KG1 (cell line): ENCODE measurements at places on chromosomes 2 and 18.

DNA sequence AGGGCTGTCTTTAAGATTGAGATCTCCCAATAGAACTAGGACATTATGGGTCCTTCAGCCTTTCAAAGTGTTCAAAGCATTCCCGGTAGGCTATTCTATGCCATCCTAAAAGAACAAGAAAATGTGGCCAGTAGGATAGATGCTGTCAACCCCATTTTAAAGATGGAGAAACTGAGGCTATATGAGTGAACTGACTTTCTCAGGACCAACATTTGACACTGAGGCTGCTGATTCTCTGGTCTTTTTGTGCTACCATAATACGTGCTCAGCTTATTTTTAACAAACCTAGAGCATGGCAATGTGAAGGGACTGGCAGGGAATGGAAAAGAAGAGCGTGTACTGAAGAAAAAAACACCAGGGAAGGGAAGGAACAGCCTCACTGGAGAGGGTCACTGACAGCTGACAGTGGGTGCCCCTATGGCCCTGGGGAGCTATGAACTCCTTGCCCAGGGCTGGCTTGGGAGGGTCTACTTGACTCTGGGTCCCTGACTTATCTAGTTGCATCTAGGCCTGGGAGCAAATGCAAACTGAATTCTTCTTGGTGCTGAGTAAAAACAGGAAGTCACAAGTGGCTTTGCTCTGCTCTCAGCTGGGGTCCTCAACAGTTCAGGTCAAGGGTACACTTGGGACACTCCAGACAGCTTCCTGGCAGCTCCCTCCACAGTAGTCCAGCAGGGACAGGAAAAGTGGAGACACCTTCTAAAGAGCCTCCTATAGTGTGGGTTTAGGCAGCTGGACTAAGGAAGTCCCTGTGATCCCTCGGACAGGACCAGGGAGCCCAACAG lies 2.3 kb downstream of the CYRIA start:
- DNase-seq, result no peak

DNA sequence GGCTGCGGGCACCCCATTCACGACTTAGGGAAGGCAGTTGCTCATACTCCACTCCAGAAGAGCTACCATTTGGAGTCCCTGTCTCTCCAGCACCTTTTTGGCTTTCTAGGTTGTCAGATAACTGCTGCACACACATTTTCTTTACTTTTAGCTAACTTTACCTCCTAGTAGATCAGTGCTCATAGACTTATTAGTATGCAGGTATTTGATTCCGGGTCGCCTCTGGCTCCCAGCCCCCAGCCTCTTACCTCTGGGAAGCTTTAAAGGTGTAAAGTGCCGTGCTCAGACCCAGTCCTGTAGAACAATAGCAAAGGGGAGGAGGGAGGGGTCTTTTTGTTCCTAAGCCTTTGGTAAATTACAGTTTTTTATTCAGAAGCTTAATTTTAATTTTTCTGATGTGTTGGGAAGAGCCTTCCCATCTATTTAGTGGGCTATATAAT lies 102.9 kb downstream of the SPTBN1 start:
- DNase-seq, result no peak

DNA sequence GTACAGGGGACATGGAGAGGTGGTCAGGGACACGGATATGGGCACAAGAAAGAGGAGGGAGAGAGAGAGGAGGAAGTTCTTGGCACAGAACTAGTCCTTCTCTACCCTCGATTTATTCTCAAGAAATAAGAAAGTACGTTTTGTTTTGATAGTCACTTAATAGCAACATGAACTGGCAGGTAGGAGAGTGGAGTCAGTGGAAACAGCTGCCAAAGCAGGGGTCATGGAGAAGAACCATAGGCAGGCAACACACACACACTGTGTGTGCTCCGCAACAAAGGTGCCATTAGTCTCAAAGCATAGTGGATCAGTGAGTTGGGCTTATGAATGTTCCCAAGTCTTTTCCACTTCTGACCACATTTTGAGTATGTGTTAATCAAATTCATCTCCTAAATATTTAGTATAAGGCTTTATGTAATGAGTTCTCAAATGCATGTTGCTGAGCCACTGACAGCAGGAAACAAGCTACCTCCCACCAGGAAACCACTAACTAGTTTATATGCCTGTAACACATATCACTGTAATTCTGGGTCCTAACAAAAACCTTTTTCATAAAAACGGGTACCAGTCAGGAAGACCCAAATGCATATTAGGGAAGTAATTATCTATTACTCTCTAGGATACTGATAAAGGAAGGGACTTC lies 41.1 kb downstream of the IWS1 start:
- DNase-seq, result no peak

DNA sequence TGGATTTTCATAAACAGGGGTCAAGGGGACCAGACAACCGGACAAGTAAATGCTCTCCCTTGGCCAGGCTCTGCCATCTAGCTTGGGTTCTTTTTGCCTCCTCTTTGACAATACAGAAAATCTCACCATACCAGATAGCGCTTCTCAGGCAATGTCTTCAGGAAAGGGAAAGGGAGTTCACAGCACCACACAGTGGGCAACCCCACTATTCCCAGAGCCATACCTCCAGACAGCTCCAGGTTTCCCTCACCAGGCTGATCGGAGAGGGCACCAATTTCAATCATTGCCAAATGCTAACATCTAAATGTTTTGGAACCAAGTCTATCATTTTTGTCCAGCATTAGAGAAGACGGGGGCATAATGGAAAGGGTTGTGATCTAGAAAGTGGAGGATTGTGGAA lies 28.1 kb downstream of the CCDC68 start:
- DNase-seq, result no peak

DNA sequence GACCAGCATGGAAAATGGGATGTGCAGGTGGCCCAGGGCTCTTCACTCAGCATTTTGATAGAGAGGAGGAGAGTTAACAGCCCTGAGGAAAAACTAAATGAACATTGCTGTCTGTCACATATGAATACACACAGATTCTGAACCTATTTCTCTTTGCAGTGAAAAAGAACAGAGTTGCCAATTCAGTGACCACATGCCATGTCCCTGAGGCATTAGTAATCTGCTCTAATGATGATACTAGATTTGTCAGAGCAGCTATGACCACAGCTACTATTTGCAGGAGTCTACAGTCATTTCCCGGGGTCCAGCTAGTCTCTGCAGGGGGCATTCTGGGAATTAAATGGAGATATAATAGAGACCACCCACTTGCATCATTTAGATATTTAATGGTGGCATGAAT lies 267.6 kb downstream of the TMX3 start:
- DNase-seq, result no peak

GRCh38 chr2:124996406-124996805 lies 971.3 kb downstream of the CNTNAP5 start:
- DNase-seq, result no peak

DNA sequence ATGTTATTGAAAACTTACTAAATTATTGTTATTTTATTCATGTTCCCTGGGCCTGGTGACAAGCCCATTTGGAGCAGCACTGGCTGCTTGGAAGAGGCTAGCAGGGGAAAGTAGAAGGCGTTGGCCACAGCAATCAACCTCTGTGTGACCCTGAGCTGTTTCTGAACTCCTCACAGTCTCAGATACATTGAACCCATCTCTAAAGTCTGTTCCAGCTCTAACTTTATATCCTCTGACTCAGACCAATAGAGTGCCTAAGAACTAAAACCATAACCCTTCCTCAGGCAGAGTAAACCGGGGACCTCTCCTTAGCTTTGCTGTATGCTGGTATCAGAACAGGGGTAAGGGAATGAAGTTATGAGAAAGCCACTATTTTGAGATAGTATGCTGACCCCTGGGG lies 96.4 kb upstream of the NOL4 start:
- no peak for DNase-seq

DNA sequence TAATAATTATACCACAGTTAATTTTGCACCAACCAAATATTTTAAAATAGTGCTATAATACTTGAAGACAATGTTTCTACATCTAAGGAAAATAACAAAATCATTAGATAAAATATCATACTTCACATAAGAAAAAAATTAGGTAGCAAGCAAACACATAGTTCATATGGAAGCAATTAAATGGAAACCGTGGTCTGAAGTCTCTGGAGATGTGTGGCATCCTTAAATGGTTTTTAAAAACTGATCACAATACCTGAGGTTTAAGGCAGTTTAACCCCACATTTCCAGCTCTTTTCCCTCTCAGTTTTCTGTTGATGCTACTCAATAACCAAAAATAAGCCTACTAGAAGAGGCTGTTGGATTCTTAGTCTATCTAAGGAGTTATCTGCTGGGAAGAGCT lies 71.3 kb downstream of the ASXL2 start:
- no peak for DNase-seq

DNA sequence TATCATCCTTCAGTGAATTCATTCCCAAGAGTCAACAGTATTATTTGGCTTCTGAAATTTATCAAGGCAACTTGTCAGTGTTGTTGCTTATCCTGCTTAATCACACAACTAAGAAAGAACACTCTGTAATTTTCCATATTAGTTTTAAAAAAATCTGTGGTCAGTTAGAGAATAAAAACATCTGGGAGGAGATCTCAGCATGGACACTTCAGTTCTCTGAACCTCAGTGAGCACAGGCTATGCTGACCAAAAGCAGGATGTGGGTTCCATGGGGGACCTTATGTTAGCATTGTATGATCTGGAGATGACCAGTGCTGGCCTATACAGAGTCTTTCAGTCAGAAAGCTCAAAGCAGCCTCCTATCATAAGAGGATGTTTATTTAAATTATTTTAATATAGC lies 79.1 kb upstream of the KLHL14 start:
- no peak for DNase-seq

GRCh38 chr2:15711126-15711860 lies 119.6 kb downstream of the DDX1 start:
- no peak for DNase-seq

DNA sequence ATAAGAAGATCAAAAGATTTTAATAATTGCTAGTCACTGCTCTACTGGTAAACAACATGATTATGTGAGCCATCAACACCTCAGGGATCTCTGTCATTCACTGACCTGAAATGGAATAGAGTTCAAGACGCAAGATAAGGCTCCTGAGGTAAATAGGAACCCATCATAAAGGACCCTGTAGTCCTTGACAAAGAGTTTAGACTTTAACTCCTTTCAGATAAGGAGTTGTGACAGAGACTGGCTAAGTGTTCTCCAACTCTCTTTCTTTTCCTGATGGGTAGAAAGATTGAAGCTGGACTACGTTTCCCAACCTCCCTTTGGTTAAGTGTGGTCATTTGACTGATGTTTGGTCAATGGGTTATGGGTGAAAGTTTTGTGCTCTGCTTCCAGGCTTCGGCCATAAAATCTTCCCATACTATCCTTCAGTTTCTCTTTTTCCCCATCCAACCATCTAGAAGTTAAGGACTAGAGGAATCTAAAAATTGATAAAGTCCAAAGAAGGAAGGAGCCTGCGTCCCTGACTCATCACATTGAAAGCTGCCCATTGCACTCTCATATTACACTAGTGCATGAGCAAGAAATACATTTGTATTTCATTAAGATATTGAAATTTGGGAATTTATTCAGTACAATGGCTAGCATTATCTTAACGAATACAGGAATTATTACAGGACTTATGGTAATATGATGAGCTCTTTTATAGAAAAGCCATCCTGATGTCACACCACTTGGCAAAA lies 293.7 kb upstream of the ACVR2A start:
- DNase-seq, result no peak
